T-helper 2 cell treated with Interferon-gamma antibody and Interleukin-4, amounts not matched to agents 100 ng/mL and 5 ng/mL, for 36 hours (primary cell): ENCODE measurements at places on chromosomes 11 and 22. TPM values are rescaled to one million over a fixed set of nuclear protein-coding genes. Genes with fewer than 3 reads are reported as not detected.

Gene PAAF1
- total RNA-seq: 20.6 and 21.1 TPM in 2 replicates

Gene MYEOV
- not detected in 2 replicates for total RNA-seq

Gene SERPIND1
- not detected in 2 replicates for total RNA-seq

Gene PRRG4
- total RNA-seq: 0.66 and 1.0 TPM in 2 replicates

Gene OR5P2
- not detected in 2 replicates for total RNA-seq

Gene TECTA
- 0.16 and 0.18 TPM in 2 replicates for total RNA-seq

Gene PNPLA3
- 0.25 and 0.36 TPM in 2 replicates for total RNA-seq

Gene POLA2
- total RNA-seq: 64.5 and 69.8 TPM in 2 replicates

Gene RIMBP3C
- 0.50 and 0.59 TPM in 2 replicates for total RNA-seq

Gene P2RX6
- 0.14 and 0.57 TPM in 2 replicates for total RNA-seq

Gene PSMD13
- total RNA-seq: 181 and 182 TPM in 2 replicates

Gene SCN2B
- not detected in 2 replicates for total RNA-seq

Gene C11orf42
- not detected in 2 replicates for total RNA-seq

Gene PGA5
- not detected in 2 replicates for total RNA-seq

Gene CATSPER1
- total RNA-seq: 0.32 TPM in 1 of 2 replicates, not detected in the other

Gene C11orf86
- not detected in 2 replicates for total RNA-seq

Gene NPAS4
- 0.27 and 0.61 TPM in 2 replicates for total RNA-seq

Gene KRTAP5-10
- total RNA-seq: not detected in 2 replicates

Gene TSSK2
- total RNA-seq: not detected in 2 replicates

Gene RAC2
- total RNA-seq: 806 and 809 TPM in 2 replicates

Gene OR8D1
- total RNA-seq: not detected in 2 replicates

Gene LYVE1
- not detected in 2 replicates for total RNA-seq

Gene NXPE2
- not detected in 2 replicates for total RNA-seq

Gene PICALM
- 129 TPM in 2 replicates for total RNA-seq

Gene C11orf91
- 0.25 and 0.32 TPM in 2 replicates for total RNA-seq

Gene MS4A6A
- total RNA-seq: not detected in 2 replicates

Gene HPX
- total RNA-seq: 0.18 and 0.36 TPM in 2 replicates

Gene FAM180B
- total RNA-seq: 0.18 and 0.20 TPM in 2 replicates

Gene PRAME
- total RNA-seq: not detected in 2 replicates

Gene PYGM
- total RNA-seq: 4.0 and 4.3 TPM in 2 replicates

Gene IGSF22
- total RNA-seq: 0.05 and 0.48 TPM in 2 replicates

Gene DERL3
- 12.5 and 15.0 TPM in 2 replicates for total RNA-seq

Gene GRIK4
- total RNA-seq: not detected in 2 replicates
